ENCODE measurements at places on chromosomes 16 and 17.

GRCh38 chr16:6308176-6308575 is 1024.5 kb upstream of the RBFOX1 start:
- no peak for DNase-seq

GRCh38 chr16:48113471-48113870 is 42.3 kb downstream of the ABCC12 start:
- no peak for DNase-seq

- peak; percentile 81 for DNase-seq
Observed at GRCh38 chr17:78986649-78987328, 7.1 kb upstream of the LGALS3BP start.

DNA sequence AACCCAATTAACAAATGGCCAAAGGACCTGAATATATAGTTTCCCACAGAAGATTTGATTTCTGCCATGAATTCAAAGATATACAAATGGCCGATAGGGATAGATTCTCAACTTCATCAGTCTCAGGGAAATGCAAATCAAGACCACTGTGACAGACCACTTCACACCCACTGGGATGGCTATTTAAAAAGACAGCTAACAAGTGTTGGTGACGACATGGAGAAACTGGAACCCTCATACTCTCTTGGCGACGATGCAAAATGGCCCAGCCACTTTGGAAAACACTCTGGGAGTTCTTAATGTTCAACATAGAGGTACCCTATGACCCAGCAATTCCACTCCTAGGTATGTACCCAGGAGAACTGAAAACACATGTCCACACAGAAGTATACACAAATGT is 17.4 kb upstream of the KREMEN2 start:
- DNase-seq: no peak

- DNase-seq: no peak
Observed at GRCh38 chr17:10059684-10060211, 138.7 kb downstream of the GAS7 start.

DNA sequence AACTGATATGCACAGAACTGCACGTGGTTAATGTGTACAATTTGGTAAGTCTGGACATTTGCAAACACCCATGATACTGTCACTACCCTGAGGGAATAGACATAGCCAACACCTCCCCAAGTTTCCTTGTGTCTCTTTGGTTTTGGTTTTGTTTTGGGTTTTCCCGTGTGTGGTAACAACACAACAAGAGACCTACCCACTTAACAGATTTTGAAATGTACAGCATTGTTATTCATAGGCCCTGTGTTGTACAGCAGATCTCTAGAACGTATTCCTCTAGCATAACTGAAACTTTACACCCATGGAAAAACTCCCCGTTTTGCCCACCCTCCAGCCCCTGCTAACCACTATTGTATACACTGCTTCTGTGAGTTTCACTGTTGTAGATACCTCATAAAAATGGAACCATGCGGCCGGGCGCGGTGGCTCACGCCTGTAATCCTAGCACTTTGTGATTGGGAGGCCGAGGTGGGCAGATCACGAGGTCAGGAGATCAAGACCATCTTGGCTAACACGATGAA is 76.3 kb upstream of the TBC1D3K start:
- DNase-seq: no peak

- no peak for DNase-seq
Observed at GRCh38 chr16:2231016-2231931, 5.0 kb upstream of the DNASE1L2 start.

DNA sequence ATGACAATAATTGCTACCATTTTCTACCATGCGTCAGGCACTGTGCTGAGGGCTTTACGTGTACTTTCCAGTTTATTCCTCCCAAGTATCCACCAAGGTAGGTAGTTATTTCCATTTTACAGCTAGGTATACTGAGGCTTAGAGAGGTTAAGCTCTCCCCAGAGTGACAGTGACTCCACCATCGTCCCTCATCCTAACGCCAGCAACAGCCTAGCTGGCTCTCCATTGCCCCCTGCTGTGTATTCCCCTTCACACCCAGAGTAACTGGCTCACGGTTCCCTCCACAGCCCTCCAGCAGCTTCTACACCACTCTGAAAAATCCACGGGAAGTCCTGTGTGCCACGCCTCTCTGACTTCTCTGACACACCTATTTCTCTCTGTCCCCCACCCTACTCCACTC is 7.1 kb upstream of the ASGR1 start:
- DNase-seq: no peak

- no peak for DNase-seq
Observed at GRCh38 chr16:70561623-70562022, 38.0 kb downstream of the SF3B3 start.
